ENCODE measurements at places on chromosomes 13 and 19.

DNA sequence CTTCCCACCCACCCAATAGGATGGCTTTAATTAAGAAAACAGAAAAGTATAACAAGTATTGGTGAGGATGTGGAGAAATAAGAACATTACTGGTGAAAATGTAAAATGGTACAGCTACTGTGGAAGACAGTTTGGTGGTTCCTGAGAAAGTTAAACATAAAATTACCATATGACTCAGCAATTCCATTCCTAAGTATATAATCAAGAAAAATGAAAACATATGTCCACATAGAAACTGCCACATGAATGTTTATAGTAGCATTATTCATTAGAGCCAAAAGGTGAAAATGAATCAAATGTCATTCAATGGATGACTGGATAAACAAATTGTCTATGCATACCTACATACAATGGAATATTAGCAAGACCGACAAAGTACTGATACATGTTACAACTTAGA lies 16.9 kb downstream of the DZIP1 start:
- DNase-seq: no peak

GRCh38 chr19:55536951-55537740 lies at the start of gene SBK2:
Gene SBK2 (minus strand): TSS chr19:55537133. CDS start chr19:55536294, 839 bp downstream.
- no peak for DNase-seq

DNA sequence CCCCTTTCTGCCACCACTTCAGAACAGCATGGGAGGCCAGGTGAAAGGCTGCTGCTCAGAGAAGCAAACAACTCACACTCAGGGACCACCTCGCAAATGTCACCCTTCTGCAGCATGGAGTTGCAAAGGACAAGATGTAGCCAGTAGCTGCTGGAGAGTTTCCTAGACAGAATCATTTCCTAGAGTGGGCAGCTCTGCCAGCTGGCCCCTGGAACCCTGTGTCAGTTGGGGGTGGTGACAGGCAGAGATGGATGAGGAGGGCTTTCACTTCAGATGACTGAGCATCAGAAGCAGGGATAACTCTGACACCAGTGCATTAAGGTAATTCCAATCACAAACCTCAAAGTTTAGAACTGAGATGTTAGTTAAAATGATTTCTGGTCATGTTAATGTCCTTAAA lies 34.4 kb upstream of the EPHX3 start:
- DNase-seq: no peak

DNA sequence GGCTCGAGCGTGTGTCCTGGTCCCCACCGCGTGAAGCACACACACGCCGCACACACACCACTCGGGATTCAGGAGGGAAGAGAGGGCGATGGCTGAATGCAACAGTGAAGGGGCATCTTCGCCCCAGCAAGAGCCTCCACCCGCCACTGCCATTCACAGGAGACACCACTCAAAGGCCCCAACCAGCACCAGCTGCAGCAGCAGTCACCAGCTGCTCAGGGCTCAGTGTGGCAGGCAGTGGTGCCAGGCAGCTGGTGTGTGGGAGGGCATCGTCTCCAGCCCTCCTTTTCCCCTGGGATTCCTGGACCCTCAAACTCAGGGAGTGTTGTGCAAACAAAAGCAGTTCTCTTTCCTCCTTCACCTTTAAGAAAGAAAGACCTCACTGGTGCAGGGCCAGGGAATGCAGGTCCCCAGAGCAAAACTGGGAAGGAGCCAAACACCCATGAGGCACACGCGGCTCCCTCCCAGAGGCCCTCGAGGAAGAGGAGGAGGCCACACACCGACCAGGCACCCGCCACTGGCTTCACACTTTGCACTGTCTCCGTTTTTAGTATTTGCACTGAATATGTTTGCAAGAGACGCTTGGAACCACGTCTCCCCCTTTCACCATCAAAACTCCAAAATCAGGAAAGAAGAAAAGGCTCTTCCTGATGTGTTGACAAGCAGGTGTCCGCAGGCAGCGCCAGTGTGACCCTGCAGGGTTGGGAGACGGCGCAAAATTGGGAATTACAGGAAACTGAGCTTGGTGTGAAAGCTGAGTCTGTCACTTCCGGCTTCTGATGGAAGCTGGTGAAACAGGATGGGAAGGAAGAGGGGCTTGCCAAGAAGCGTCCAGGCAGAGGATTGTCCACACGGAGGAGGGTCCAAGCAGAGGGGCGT lies 26.4 kb upstream of the F7 start:
- no peak for DNase-seq

GRCh38 chr13:111503905-111504695 lies 183.7 kb downstream of the TEX29 start:
- DNase-seq: no peak

- DNase-seq: no peak
Observed at GRCh38 chr19:55198651-55199050, 10.7 kb downstream of the PTPRH start.

Data from immature natural killer cell (primary cell).